ENCODE measurements at places on chromosomes 7 and 10.

DNA sequence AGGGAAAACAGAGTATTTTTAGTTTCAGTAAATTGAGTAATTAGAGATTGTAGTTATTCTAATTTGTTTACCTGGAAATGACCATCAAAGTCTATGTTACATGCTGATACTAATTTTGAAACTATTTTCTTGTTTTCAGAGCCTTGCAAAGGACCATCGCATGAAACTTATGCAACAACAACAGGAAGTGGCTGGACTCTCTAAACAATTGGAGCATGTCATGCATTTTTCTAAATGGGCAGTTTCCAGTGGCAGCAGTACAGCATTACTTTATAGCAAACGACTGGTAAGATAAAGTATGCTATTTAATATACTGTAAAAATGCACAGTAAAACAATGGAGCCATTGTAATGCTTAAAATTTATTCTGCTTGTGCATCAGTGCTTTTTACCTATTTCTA lies 78.5 kb downstream of the TRIM24 start:
- no peak for DNase-seq

GRCh38 chr7:19060761-19061259 lies 56.6 kb downstream of the TWIST1 start:
- no peak for DNase-seq

- no peak for DNase-seq
These were observed 37.0 kb upstream of the EGR2 start for GRCh38 chr10:62852961-62853702.

- no peak for DNase-seq
These were observed 550 bp upstream of the PLAU start for GRCh38 chr10:73910401-73910763.

- DNase-seq: no peak
These were observed 44.8 kb downstream of the PRKCQ start for GRCh38 chr10:6535156-6535764.

GRCh38 chr7:36910401-36910800 lies 186.1 kb upstream of the AOAH start:
- DNase-seq: no peak

GRCh38 chr7:156816943-156817572 lies 75.9 kb downstream of the LMBR1 start:
- DNase-seq: no peak

DNA sequence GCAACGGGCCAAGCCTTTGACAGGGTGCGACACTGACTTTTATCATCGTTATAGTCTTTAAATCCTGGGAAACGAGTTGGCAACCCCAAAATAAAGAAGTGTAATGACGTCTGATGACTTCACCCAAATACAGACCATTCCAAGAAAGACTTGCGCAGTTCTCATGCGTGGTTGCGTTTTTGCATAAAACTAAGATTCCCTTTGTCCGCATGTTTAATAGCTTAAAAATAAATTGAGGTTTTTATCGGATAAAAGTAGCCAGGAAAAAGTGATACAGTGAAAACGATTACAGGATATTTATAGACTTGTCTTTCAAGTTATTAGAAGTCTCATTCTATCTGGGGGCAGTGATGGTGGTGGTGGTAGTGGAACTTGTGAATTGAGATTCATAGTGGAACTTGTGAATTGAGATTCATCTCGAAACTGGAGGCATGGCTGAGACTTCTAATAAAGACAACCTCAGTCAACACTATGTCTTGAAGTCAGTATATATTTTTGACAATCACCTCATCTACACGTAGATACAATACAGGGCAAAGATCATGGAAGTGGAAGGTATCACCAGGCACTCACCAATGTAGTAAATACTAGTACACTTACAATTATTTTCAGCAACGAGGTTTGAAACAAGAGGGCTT lies 1.2 kb upstream of the NAMPT start:
- peak; percentile 28 for DNase-seq

- no peak for DNase-seq
These were observed 183.4 kb downstream of the WNT2 start for GRCh38 chr7:117139397-117139984.

GRCh38 chr10:623014-623413 lies 66.5 kb downstream of the DIP2C start:
- DNase-seq: no peak

GRCh38 chr10:117417196-117417595 lies 42.0 kb upstream of the PDZD8 start:
- no peak for DNase-seq

DNA sequence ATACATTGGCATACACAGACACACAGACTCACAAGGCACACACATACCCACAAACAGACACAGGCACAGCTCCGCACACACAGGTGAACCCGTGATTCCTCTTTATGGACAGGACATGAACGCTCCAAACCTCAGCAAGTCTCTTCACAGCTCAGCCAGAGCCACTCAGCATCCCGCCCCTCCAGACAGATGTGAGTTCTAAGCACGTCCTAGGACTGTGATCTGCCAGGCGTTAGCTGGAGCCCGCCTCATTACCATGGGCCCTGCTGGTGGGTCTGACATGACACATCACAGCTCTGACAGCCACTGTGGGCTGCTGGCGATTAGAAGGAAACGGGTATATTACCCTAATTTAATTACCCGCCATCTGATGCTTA lies 176.7 kb upstream of the PPP2R2D start:
- no peak for DNase-seq

DNA sequence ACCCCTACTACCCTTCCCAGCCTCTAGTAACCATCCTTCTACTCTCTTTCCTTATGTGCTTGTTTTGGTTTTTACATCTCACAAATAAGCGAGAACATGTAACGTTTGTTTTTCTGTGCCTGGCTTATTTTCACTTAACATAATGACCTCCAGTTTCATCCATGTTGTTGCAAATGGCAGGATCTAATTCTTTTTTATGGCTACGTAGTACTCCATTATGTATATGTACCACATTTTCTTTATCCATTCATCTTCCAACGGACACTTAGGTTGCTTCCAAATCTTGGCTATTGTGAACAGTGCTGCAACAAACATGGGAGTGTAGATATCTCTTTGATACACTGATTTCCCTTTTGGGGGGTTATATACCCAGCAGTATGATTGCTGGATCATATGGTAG lies 33.6 kb upstream of the SLC26A4 start:
- DNase-seq: no peak

DNA sequence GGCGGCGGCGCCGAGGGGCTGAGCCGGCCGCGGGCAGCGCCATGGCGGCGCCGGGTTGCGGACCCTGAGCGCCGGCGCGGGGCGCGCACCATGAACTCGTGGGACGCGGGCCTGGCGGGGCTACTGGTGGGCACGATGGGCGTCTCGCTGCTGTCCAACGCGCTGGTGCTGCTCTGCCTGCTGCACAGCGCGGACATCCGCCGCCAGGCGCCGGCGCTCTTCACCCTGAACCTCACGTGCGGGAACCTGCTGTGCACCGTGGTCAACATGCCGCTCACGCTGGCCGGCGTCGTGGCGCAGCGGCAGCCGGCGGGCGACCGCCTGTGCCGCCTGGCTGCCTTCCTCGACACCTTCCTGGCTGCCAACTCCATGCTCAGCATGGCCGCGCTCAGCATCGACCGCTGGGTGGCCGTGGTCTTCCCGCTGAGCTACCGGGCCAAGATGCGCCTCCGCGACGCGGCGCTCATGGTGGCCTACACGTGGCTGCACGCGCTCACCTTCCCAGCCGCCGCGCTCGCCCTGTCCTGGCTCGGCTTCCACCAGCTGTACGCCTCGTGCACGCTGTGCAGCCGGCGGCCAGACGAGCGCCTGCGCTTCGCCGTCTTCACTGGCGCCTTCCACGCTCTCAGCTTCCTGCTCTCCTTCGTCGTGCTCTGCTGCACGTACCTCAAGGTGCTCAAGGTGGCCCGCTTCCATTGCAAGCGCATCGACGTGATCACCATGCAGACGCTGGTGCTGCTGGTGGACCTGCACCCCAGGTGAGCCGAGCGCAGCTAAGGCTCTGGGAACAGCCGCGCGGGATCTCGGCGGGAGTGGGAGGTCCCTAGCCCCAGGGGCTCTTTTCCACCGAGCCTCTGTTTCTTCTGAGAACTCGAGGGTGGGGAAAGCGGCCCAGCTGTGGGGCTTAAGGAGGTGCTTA lies at the start of gene GPR26:
GPR26 (plus strand) TSS at position 38 of the 919 bp plus-strand sequence; CDS start at position 91, 53 bp downstream.
- DNase-seq: no peak

DNA sequence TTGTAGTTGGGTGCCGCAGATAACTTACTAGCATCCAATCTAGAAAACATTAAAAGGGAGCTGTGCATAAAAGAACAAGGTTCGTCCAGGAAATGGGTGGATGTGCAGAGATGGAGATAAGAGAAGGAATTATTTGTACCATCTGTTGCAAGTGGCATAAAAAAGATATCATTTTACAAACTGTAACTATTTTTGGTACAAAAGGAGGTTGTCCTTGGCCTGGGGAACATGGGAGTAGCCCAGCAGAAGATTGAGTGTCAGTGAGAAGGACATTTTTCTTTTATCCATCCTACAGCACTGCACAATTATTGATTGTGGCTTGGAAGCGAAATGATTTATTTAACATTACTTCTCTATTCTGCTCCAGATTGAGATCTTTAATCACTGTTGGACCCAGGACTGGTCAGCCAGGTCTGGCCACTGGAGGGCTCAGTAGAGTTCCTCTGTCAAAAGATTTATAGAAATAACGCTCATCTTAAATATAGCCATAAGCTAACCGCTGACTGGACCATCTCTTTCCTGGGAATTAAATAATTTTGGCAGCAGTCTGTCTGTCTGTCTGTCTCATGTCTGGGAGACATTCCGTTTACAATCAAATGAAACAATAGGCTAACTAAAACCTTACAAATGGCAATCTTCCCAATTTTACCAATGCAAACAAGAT lies 254.1 kb downstream of the KIAA1217 start:
- DNase-seq: no peak

GRCh38 chr10:46052057-46052790 lies 6.2 kb upstream of the MSMB start:
- DNase-seq: no peak

GRCh38 chr7:65250697-65251395 lies 122.8 kb upstream of the ZNF92 start:
- DNase-seq: no peak

GRCh38 chr7:131010717-131011431 lies 276.9 kb upstream of the KLF14 start:
- no peak for DNase-seq

DNA sequence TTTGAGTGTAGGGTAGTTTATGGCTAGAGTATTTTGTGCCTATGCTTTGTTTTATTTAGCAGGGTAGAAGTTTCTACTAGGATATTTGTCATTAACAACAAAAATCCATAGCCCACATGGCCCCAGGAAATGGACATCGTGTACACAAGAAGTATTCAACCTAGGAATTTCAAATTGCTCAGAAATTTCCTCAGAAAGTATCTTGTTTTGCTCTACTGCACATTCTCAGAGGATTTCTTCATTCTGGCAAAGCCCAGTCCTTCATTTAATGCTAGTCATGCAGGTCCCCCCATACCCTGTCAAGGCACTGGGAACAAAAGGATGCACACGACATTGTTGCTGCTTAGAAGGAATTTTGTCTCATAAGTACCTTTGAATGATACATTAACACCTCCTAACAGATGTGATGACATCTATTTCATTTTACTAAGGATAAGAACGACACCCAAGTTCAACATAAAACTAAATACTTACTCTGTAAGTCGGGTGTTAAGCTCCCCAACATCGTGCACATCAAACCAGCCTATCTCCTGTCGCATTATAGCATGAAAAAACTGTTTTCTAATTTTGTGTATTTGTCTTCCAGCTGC lies 34.3 kb downstream of the ABCB1 start:
- DNase-seq: no peak

GRCh38 chr10:123399276-123399839 lies 245.2 kb downstream of the BUB3 start:
- no peak for DNase-seq

GRCh38 chr10:72275351-72276012 lies 1.8 kb downstream of the DDIT4 start:
- DNase-seq: no peak

- DNase-seq: no peak
These were observed 162.7 kb downstream of the DIP2C start for GRCh38 chr10:526651-527312.

GRCh38 chr7:120833546-120833945 lies 24.4 kb downstream of the TSPAN12 start:
- no peak for DNase-seq

DNA sequence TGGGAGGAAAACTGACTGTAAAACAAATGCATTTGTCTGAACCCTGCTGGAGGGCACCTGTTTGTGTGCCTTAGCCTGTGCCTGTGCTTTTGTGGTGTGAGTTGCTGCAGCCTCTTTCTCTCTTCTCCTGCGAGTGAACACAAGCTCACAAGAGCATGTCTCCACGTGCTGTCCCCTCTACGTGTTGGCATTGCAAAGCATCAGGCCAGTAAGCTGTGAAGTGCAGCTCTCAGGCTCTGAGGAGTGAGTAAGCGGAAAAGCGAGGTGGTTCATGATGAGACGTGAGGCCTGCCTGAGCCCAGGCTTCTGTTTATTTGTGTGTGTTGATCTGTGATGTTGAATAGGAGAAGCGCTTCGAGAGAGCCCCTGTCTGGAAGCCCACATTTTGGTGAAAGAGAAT lies 85.6 kb upstream of the PDCD4 start:
- DNase-seq: no peak

DNA sequence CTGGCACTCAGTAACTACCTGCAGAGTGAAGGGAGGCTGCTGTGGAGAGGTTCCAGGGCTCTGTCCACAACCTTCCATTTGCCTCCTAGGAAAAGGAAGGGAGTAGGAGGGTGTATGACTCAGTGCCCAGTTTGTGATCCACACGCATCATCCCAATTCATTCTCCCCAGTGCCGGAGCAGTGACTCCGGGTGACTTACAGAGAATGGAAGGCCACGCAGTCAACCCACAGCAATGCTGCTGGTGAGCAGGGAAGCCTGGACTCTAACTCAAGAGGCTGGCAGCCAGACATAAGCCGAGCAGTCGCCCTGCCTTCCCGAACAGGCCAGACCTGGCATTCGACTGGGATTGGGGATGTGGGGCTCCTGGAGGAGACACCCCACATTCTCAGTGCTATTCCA lies 139.9 kb downstream of the SH3PXD2A start:
- DNase-seq: no peak

- no peak for DNase-seq
These were observed 408.2 kb upstream of the ADARB2 start for GRCh38 chr10:2145491-2145890.

GRCh38 chr7:2709553-2710285 lies 21.7 kb downstream of the AMZ1 start:
- DNase-seq: peak; percentile 54
